ENCODE measurements at places on chromosomes 16 and 17. TPM values are rescaled to one million over a fixed set of nuclear protein-coding genes. Genes with fewer than 3 reads are reported as not detected.

DNA sequence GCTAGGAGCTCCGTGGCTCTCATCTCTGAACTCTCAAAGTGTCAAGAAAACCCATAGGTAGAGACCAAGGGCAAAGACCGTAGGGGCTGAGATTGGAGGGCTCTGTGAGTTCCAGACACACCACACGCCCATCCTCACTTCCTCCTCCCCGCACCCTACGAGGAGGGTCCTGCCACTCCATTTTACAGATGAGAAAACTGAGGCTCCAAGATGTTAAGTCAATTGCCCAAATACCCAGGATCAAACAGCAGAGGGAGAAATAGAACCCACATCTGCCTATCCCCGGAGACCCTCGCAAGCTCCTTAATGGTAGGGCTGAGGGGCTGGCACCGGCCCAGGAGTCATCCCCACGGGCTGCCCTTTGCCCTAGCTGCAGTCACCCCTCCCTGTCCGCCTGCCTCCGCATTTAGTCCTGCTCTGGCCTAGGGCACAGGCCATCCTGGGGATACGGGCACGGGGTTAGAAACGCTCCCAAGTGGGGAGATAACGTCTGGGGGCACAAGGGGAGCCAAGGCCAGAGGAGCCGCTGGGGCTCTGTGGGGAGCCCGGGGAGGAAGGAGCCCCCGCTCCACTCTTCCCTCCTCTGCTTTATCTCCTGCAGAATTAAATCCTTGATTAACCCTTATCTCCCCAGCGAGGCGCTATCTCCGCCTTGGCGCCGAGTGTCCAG lies 54.1 kb upstream of the ZC3H18 start:
- DNase-seq = no peak
- H3K36me3 ChIP-seq = no peaks in the 10 kb centered on the region
- no peak overlapping the region for H3K4me3 ChIP-seq
- H3K4me1 ChIP-seq = peaks cover under 1% of the 10 kb centered on the region
- no peak overlapping the region for H3K27ac ChIP-seq

GRCh38 chr16:47018223-47018891 lies 44.9 kb upstream of the DNAJA2 start:
- no peaks in the 10 kb centered on the region for H3K4me1 ChIP-seq
- peak; percentile 14 for DNase-seq
- no peak overlapping the region for H3K27ac ChIP-seq
- H3K36me3 ChIP-seq = no peaks in the 10 kb centered on the region

Gene HOXB2
- 5.9 TPM for total RNA-seq

GRCh38 chr16:60170196-60170595 lies 1436.1 kb upstream of the GOT2 start:
- no peaks in the 10 kb centered on the region for H3K27me3 ChIP-seq
- no peaks in the 10 kb centered on the region for H3K36me3 ChIP-seq
- H3K4me1 ChIP-seq = no peaks in the 10 kb centered on the region
- H3K27ac ChIP-seq = no peak overlapping the region

DNA sequence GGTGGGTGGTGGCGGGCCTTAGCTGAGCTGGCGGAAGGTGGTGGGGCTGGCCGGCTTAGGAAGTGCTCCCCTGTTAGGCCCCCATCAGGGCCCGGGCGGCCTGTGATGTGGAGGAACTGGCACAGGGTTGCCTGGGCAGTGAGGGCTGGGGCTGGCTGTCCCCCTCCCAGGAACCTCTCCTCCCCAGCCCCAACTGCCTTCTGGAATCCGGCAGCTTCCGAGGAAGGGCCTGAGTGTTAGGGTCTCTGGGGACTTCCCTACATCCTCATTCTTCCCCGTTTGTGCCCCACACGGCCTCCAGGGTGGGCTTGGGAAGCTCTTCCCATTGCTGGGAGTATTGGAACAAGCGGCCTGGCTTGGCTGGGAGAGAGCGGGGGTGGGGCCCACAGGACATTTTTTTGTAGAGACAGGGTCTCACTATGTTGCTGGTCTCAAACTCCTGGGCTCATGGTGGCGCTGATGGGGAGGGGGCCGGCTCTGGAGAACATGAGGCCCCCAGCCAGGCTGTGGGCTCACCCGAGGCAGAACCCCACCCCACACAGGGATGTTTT lies 89.9 kb upstream of the CIBAR2 start:
- DNase-seq = no peak
- H3K36me3 ChIP-seq = no peaks in the 10 kb centered on the region
- H3K27ac ChIP-seq = peak overlapping the region; percentile 47
- H3K27me3 ChIP-seq = no peaks in the 10 kb centered on the region
- peaks cover 28% of the 10 kb centered on the region for H3K4me1 ChIP-seq

- peak overlapping the region; percentile 34 for H3K27ac ChIP-seq
- no peak for DNase-seq
- H3K27me3 ChIP-seq = no peaks in the 10 kb centered on the region
- peaks cover 36% of the 10 kb centered on the region for H3K36me3 ChIP-seq
- no peak overlapping the region for H3K4me3 ChIP-seq
- H3K4me1 ChIP-seq = peaks cover 56% of the 10 kb centered on the region
Observed at GRCh38 chr17:76270127-76270592, 5.0 kb downstream of the UBALD2 start.

Gene SMCR8
- 41.5 TPM for total RNA-seq

DNA sequence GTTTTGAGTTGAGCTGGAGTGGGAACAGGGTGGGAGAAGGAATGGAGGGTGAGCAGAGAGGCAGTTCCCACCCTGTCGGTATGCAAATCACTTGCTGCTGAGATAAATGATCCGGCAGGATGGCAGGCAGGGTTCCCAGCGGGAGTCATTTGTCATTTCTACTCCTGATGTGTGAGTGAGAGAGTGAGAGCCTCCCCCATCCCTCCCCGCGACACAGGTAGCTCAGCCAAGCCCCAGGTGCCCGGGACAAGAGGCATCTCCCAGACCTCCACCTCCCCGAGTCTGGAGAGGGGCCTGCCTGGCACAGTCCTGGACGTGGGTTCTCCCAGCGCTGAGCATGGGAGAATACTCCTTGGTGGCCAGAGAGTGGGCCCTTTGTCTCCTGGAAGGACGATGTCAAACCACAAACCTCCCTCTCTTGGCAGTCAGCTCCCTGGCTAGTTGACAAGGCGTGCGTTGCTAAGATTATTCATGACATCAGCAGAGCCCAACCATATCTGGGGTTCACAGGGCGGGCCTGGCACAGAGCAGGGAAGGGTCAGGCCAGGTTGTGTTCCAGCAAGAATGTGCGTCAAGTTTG lies 33.7 kb upstream of the TNRC6C start:
- peaks cover 19% of the 10 kb centered on the region for H3K27me3 ChIP-seq
- no peak for DNase-seq
- H3K27ac ChIP-seq = no peak overlapping the region
- no peak overlapping the region for H3K4me3 ChIP-seq
- no peaks in the 10 kb centered on the region for H3K4me1 ChIP-seq

- no peak for DNase-seq
- peak overlapping the region; percentile 95 for H3K27ac ChIP-seq
- H3K27me3 ChIP-seq = no peaks in the 10 kb centered on the region
- peak overlapping the region; percentile 91 for H3K4me3 ChIP-seq
- no peaks in the 10 kb centered on the region for H3K4me1 ChIP-seq
Observed at GRCh38 chr17:1398931-1399678, 917 bp downstream of the YWHAE start.

All from SJCRH30 (cell line).